ENCODE measurements at places on chromosomes 12 and 14. TPM values are rescaled to one million over a fixed set of nuclear protein-coding genes. Genes with fewer than 3 reads are reported as not detected.

The WNT1 gene
- not detected for polyA plus RNA-seq

The A2M gene
- 11.0 TPM for polyA plus RNA-seq

The DPY19L2 gene
- polyA plus RNA-seq: 11.5 TPM

The MPHOSPH9 gene
- 12.4 TPM for polyA plus RNA-seq

The SLC25A47 gene
- polyA plus RNA-seq: not detected

The COCH gene
- 53.1 TPM for polyA plus RNA-seq

The PRB2 gene
- polyA plus RNA-seq: not detected

The MYO1A gene
- not detected for polyA plus RNA-seq

The SERPINA12 gene
- not detected for polyA plus RNA-seq

The HIF1A gene
- 54.8 TPM for polyA plus RNA-seq

The SLC22A17 gene
- 46.4 TPM for polyA plus RNA-seq

The FKBP3 gene
- polyA plus RNA-seq: 370 TPM

The SLC35F4 gene
- polyA plus RNA-seq: 55.3 TPM

The KRT74 gene
- polyA plus RNA-seq: 0.35 TPM
